ENCODE measurements at places on chromosomes 3 and 15.
A peak's percentile ranks its signal among the peaks of the same experiment; 100 is the strongest.

- peak; percentile 2 for DNase-seq
These were observed 660 bp downstream of the NECTIN3 start for GRCh38 chr3:111072031-111072921.

DNA sequence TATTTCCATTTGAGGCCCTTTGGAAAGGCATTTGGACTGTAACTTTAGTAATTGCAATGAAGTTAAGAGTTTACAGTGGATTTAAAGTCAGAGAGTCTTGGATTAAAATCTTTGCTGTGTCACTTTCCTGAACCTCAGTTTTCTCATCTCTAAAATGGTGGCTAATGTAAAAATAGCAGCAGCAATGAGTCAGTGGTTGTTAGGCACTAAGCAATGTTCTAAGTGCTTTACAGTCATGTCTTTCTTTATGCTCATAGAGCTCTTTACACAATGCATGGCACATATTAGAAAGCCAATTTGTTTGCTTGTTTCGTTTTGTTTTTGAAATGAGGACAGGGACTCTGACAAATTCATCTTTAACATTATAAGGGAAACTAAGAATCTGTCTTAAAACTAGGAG lies 222.7 kb upstream of the DNAJC19 start:
- DNase-seq = no peak

DNA sequence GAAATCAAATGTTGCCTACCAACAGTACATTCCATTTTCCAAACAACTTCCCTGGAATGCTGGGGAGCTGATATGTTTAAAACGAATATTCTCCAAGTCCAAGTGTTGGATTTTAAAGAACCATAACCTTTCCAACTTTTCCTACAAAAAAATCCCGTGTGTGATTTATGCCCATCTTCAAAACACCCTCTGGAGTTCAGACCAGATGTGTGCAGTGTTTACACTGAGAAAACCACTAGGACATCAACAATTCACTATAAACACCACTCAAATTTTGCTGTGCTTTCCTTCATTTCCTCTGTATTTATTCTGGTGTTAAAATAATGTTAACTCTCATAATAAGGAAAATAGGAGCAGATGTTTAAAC lies 2.4 kb downstream of the VGLL4 start:
- DNase-seq = no peak

- DNase-seq = peak; percentile 38
These were observed 48.9 kb upstream of the TCF12 start for GRCh38 chr15:56869573-56869972.

DNA sequence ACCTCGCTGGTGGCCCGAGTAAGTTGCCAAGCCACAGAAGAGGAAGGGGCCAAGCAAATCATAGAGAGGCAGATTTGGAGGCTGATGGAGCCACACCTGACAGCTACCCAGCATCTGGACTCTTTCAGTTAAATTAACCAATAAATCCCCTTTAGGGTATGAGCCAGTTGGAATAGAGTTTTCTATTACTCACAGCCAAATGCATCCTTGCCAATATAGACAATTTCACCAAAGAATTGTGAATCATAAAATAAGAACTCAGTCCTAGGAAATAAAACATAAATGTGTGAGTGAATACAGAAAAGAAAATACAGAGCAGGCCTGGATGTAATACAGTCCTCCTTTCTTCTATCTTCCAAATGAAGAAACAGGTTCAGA lies 161.6 kb upstream of the ANKRD28 start:
- DNase-seq = no peak

DNA sequence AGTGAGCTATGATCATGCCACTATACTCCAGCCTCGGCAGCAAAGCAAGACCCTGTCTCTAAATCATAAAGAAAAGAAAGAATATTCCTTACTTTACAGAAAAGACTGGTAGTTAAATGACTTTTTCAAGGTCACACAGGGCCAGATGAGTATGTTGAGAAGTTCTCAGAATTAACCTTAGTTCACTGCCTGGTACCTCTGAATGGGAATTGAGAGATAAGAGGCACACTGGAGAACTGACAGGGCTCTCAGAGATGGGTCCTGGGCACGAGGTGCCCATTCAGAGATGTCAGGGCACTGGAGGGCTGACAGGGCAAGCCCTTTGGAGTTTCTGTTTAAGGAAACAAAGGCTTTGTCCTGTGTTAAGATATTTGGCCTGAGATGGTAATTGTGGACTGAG lies 157.7 kb downstream of the PDE8A start:
- DNase-seq = no peak

- no peak for DNase-seq
These were observed 762 bp upstream of the ARL6 start for GRCh38 chr3:97763586-97764406.

- DNase-seq = no peak
These were observed 112.5 kb downstream of the ADAMTS9 start for GRCh38 chr3:64575211-64575844.

- peak; percentile 39 for DNase-seq
These were observed 61.0 kb downstream of the LIPC start for GRCh38 chr15:58492661-58493397.
